ENCODE measurements at places on chromosomes 1 and 21. TPM values are rescaled to one million over a fixed set of nuclear protein-coding genes. Genes with fewer than 3 reads are reported as not detected.

GRCh38 chr1:204730826-204731459 is 45.4 kb upstream of the LRRN2 start:
- DNase-seq, result no peak
- H3K4me3 ChIP-seq, result no peak overlapping the region
- H3K36me3 ChIP-seq, result no peaks in the 10 kb centered on the region

- peaks cover 9% of the 10 kb centered on the region for H3K4me1 ChIP-seq
- H3K4me3 ChIP-seq, result no peak overlapping the region
- H3K36me3 ChIP-seq, result peaks cover 7% of the 10 kb centered on the region
- peaks cover 29% of the 10 kb centered on the region for H3K27me3 ChIP-seq
These were observed 23.9 kb upstream of the ITLN2 start for GRCh38 chr1:160978510-160978927.

DNA sequence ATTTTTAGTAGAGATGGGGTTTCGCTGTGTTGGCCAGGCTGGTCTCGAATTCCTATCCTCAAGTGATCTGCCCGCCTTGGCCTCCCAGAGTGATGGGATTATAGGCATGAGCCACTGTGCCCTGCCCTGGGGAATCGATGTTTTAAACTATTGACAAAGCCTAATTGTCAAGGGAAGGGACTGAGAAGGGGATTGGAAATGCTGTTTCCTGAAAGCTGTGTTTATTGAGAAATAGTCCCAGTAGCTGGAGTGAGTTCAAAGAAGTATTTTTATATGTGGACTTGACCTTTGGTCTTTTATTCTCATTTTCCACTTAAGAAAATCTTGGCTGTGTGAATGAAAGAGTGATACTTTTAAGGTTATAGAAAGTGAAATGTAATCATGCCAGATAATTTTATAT is 47.5 kb downstream of the KIF1B start:
- H3K4me1 ChIP-seq, result peaks cover 9% of the 10 kb centered on the region
- DNase-seq, result no peak
- H3K36me3 ChIP-seq, result peaks cover 14% of the 10 kb centered on the region

GRCh38 chr1:46936788-46937187 is 4.5 kb downstream of the CYP4A11 start:
- H3K4me1 ChIP-seq, result no peaks in the 10 kb centered on the region
- H3K27me3 ChIP-seq, result no peaks in the 10 kb centered on the region
- H3K36me3 ChIP-seq, result no peaks in the 10 kb centered on the region

Gene RXRG
- 2.2 TPM for total RNA-seq

DNA sequence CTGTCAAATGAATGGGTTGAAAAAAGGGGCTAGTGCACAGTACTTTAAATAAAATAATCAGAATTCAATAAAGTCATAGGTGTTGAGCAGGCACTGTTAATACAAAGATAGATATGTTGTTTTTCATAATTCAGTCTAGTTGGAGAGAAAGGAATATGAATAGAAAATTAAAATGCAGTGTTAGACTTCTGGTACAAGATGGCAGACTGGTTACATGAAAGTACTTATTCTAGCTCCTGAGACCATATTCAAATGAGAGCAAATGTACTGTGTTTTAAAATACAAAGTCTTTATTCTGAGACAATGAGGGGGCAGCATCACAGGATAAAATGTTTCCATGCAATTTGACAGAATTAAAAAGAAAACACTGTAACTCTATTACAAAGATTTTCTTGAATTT is 542.1 kb downstream of the COL11A1 start:
- DNase-seq, result no peak
- H3K36me3 ChIP-seq, result no peaks in the 10 kb centered on the region
- H3K4me3 ChIP-seq, result no peak overlapping the region
- H3K27ac ChIP-seq, result no peak overlapping the region
- no peaks in the 10 kb centered on the region for H3K27me3 ChIP-seq

All from progenitor cell of endocrine pancreas (in vitro differentiated cells).